ENCODE measurements at places on chromosomes 6 and 20.

GRCh38 chr20:1784586-1784985, 110.6 kb upstream of the SIRPA start:
- DNase-seq: no peak

DNA sequence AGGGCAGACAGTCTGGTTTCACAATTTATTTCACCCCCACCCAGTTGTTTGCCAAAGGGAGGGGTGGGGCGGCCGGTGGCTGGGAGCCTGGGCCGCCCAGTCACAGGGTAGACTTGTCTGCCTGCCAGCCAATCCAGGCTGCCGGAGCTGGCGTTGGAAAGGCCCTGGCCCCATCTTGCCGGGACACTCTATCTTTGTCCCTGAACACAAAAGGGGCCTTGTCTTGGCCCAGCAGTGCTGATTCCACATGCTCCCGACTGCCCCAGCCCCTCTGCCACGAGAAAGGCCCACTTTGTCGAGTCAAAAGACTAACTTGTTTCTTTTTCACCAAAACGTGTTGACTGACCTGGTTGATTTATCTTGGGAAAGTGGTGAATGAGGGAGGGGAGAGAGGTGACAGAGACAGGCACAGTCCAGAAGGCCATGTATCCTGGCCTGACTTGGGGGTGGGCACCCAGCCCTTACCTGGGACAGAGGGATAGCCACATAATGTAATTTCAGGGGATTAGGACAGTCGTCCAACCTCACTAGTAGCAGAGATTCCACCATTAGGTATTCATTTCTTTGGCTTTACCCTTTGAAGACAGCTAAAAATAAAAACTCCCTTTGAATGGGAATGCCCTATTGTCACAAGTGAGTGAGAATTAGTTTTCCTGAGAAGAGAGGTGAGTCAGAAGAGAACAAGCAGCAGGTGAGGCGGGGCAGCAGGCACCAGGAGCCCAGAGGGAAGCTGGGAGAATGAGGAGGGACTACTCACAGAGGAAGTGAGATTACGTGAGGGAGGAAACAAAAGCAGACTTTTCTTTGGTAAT, 67.0 kb upstream of the SIRPA start:
- DNase-seq: no peak

- no peak for DNase-seq
Observed at GRCh38 chr6:36124881-36125280, 5.4 kb upstream of the MAPK13 start.

- DNase-seq: no peak
Observed at GRCh38 chr6:94376876-94377275, 957.5 kb upstream of the EPHA7 start.

DNA sequence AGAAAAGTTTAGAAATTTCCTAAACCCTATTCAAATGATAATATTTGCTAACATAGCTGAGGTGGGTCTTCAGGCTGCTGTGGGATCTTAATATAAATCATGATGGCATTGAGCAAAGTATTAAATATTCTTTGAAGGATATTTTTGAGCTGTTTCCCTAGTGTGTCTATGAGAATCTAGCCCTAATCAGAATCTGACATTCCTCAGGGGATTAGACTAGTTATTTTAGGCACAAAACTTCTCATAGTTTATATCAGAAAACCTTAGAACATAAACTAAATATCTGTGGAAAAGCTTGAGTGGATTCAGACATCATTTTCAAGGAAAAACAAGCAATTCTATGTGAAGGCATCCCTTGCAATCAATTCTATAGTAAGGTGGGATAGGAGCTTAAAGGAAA, 594.5 kb downstream of the RFPL4B start:
- DNase-seq: no peak

DNA sequence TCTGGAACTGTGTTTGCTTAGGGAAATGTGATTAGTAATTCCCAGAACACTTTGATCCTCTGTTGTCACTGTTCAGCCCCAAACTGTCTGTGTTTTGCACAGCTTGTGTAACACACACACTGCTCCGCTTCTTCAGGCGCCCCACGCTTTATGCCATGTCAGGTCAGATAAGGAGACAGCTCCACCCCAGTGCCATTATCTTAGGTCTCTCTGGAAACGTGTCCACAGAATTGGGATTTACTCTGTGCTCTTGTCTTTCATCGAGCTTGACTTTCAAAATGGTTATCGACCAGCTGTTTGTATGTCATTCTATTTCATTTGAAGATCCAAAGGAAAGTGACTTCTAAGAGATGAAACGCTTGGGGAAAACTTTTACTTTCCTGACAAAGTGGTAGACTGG, 106.4 kb upstream of the SSTR4 start:
- no peak for DNase-seq

DNA sequence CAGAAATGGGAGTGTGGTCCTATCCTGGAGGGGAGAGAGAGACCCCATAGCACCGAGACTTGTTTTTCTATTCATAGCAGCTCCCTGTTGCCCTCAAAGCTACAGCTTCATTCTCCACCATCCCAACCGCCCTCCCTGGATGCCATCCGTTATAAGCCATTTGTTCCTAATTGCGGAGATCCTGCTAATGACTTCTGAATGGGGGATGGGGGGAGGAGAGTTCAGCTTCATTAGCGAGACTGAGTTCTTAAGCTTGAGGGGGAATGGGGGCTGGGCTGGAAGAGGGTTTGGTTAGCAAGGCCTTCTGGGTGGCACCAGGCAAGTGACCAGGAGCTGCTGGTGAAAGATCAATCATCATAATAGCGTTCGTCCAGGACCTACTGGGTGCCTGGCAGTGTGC, 27.1 kb downstream of the FOXP4 start:
- no peak for DNase-seq

- no peak for DNase-seq
Observed at GRCh38 chr6:114588726-114589125, 245.9 kb upstream of the HS3ST5 start.

DNA sequence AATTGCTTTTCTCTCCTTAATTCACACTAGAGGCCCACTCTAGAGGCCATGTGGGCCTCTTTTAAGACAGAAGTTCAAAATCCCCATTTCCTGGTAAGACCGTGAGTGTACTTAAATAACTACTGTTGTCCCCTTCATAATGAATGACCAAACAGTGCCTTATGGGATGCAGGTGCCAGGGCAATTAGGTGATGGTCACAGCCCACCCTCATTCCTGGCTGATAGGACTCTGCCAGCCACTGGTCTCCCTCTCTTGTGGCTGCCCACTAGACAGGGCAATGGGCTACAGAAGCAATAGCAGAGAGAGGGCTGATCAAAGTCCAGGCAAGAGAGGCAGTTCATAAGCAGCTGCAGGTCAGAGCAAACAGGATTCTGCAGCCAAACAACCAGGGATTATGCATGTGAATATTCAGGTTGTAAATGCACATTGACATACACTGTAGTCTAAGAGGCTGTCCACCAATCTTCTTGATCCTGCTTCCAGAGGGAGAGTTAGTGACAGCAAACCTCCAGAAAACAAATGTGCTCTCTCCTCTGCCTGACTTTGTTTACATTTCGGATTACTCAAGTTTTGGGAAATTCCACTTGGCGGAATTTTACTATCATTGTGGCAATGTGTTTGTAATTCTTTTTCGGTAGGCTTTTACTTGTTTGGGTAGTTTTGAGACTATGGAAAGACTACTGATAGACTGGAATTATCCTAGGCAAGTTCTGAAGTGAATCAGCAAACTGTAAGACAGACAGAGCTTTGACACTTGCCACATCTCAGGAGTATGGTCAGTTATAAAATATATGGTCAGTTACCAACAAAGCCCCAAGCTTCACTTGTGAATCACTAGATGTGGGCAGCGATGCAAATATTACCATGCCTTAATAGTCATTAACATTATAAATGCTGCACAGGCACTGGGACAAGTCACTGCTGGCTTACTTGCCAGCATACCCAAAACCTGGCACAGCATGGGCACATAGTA, 12.8 kb downstream of the PTPRK start:
- no peak for DNase-seq

DNA sequence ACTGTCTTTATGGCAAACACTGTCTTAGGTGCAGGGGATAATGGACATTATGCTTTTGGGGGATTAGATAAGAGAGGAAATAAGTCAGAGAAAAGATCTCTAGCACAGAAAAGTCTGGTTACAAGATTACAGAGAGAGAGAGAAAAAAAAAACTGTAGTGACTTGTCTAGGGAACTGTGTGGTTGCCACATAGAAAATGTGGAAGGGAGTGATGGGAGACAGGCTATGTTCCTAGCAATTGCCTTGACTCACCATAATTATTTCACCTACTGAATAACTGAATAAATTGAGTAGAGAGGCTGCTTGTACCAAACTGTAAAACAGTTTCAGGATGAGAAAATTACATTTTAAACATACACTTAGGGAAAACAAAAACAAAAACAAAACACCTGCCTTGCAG, 229.7 kb downstream of the LAMA2 start:
- no peak for DNase-seq

GRCh38 chr6:128117916-128118315, 217.1 kb upstream of the THEMIS start:
- no peak for DNase-seq

DNA sequence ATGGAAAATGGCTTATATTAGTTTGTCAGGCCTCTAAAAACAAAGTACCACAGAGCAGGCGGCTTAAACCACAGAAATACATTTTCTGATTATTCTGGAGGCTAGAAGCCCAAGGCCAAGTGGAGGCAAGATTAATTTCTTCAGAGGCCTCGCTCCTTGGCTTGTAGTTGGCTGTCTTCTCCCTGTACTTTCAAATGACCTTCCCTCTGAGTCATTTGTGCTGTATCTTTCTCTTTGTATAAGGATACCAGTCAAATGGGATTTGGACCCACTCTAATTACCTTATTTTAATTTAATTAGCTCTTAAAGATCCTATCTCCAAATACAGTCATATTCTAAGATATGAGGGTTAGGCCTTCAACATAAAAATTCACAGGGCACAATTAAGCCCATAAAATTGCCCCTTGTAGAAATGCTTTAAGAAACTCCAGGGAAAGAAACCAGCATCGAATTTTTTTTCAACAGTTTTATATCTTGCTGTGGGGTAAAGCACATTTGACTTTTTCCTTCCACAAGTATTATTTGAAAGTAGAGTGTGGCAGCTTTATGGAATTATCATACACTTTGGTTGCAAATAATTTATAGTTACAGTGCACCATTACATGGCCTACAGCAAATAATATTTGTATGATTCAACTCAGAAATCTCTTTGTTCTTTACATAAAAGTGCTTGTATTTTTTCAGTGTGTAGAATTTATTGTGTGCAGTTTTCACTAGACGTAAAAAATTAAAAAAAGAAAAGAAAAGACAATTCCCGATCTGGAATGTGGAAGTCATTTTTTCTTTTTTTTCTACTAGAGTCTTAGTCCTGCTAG, 706.1 kb downstream of the KIF16B start:
- no peak for DNase-seq

- no peak for DNase-seq
Observed at GRCh38 chr6:1087154-1087843, 224.6 kb upstream of the FOXQ1 start.

GRCh38 chr6:142523515-142524375, 221.9 kb downstream of the ADGRG6 start:
- no peak for DNase-seq

GRCh38 chr6:93621442-93621841, 202.1 kb upstream of the EPHA7 start:
- DNase-seq: no peak

GRCh38 chr6:110255211-110255750, 75.1 kb downstream of the CDC40 start:
- no peak for DNase-seq

DNA sequence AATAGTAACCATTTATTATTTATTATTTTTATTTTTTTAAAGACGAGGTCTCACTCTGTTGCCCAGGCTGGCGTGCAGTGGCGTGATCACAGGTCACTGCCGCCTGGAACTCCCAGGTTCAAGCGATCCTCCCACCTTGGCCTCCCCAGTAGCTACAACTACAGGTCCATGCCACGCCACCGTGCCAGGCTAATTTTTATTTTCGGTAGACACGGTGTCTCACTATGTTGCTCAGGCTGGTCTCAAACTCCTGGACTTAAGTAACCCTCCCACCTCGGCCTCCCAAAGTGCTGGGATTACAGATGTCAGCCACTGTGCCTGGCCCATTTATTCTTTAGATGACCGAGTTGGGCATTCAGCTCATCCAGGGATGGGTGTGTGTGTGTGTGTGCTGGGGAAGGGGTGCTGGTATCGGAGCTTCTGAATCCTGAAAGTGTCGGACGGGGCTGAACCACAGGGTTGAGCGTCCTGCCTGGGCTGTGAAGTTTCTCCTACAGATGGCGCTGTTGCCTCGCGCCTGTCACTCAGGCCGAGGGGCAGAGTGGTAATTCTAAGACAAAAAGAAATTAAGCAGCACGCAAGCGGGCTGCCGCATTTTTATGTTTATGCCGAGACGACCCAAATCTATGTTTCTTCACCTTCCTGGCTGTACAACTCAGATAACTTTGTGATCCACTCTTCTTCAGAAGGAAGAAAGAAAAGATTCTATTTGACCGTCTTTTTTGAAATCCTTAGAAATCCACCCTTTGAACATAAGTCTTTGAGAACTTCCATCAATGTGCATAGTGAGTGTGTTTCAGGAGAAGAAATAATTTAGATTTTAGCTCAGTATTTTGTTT, 252.8 kb downstream of the CDH26 start:
- DNase-seq: peak; percentile 29

DNA sequence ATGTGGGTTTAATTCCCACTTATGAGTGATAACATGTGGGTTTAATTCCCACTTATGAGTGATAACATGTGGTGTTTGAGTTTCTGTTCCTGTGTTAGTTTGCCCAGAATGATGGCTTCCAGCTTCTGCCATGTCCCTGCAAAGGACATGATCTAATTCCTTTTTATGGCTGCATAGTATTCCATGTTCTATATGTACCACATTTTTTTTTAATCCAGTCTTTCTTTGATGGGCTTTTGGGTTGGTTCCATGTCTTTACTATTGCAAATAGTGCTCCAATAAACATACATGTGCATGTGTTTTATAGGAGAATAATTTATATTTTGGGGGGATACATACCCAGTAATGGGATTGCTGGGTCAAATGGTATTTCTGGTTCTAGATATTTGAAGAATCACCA, 317.8 kb downstream of the MMUT start:
- no peak for DNase-seq

- no peak for DNase-seq
Observed at GRCh38 chr20:56004007-56004406, 1.3 kb downstream of the CBLN4 start.
